ENCODE measurements at places on chromosomes 2 and 18.

DNA sequence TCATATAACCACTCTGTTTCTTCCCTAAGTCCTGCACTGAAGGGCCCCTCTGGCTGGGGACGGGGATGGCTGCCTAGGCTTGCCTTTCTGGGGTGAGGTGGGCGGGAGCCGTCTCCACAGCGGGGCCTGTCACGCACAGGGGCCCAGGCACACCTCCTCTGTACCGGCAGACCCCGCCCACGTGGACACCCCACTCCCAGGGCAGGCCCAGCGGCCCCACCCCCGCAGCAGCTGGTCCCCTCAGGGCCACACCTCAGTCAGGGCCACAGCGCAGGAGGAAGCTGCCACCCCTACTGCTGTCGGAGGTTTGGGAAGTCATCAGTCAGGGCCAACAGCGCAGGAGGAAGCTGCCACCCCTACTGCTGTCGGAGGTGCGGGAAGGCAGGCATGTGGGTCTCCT, 257.6 kb upstream of the RAB6C start:
- DNase-seq, result no peak

- no peak for DNase-seq
Measured at GRCh38 chr2:34602262-34602661, 1003.2 kb upstream of the FAM98A start.

- no peak for DNase-seq
Measured at GRCh38 chr18:77071711-77072292, 60.8 kb downstream of the MBP start.

GRCh38 chr18:6521803-6522418, 107.2 kb upstream of the L3MBTL4 start:
- no peak for DNase-seq

DNA sequence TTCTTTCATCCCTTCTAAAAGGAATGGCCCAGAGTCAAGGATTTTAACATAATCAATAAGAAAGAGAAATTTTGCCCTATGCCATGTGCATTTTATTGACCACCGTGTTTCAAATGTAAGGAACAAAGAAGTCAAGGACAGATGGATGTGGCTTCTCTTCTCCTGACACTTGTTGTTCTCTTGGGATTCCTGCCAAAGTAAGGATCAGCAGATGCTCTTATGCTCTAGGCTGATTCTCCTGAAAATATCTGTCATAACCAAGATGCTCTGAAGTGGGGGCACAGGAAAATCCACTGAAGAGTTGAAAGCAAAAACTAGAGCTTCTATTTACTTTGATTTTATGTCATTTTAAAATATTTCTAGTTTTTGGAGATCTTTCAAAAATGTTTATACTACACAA, 72.9 kb upstream of the SYT4 start:
- no peak for DNase-seq

GRCh38 chr2:28357948-28358667, 34.5 kb upstream of the FOSL2 start:
- no peak for DNase-seq

GRCh38 chr2:203446071-203446481, 89.0 kb downstream of the RAPH1 start:
- no peak for DNase-seq

GRCh38 chr2:85327160-85327821, 498 bp downstream of the TGOLN2 start:
- DNase-seq, result no peak

DNA sequence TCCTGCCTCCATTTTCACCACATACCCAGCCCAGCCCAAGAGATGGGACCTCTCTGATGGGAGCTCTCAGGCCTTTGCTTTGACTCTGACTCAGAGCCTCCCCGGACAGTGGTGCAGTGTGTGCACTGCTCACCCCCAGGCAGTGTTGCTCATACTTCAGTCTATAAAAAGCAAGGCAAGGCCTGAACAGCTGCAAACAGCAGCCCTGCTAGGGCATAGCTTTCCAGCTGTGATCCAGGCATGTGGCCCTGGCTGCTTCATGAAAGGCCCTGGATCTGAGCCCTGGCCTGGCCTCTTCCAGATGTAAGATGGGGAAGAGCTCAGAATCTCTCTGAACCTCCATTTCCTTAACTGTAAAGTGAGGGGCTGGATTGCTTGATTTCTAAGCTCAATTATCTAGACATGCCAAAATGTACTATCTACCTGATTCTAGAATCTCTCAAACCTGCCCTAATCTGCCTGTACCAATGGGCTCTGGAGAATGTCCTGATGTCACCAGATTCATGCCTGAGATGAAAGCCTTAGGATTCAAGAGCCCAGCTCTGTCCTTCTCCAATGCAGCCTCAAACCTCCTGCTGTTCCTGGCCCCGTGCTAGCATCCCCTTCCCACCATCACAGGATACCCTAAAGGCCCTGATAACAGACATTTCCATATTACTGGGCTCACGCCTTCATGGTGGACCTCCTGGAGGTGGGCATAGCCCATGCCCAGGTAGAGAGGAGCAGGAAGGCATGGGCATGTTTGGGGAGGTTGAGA, 206.9 kb downstream of the ARL4C start:
- DNase-seq, result no peak

DNA sequence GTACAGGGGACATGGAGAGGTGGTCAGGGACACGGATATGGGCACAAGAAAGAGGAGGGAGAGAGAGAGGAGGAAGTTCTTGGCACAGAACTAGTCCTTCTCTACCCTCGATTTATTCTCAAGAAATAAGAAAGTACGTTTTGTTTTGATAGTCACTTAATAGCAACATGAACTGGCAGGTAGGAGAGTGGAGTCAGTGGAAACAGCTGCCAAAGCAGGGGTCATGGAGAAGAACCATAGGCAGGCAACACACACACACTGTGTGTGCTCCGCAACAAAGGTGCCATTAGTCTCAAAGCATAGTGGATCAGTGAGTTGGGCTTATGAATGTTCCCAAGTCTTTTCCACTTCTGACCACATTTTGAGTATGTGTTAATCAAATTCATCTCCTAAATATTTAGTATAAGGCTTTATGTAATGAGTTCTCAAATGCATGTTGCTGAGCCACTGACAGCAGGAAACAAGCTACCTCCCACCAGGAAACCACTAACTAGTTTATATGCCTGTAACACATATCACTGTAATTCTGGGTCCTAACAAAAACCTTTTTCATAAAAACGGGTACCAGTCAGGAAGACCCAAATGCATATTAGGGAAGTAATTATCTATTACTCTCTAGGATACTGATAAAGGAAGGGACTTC, 41.1 kb downstream of the IWS1 start:
- no peak for DNase-seq

GRCh38 chr18:48027401-48027963, 97.0 kb upstream of the SMAD2 start:
- DNase-seq, result no peak

DNA sequence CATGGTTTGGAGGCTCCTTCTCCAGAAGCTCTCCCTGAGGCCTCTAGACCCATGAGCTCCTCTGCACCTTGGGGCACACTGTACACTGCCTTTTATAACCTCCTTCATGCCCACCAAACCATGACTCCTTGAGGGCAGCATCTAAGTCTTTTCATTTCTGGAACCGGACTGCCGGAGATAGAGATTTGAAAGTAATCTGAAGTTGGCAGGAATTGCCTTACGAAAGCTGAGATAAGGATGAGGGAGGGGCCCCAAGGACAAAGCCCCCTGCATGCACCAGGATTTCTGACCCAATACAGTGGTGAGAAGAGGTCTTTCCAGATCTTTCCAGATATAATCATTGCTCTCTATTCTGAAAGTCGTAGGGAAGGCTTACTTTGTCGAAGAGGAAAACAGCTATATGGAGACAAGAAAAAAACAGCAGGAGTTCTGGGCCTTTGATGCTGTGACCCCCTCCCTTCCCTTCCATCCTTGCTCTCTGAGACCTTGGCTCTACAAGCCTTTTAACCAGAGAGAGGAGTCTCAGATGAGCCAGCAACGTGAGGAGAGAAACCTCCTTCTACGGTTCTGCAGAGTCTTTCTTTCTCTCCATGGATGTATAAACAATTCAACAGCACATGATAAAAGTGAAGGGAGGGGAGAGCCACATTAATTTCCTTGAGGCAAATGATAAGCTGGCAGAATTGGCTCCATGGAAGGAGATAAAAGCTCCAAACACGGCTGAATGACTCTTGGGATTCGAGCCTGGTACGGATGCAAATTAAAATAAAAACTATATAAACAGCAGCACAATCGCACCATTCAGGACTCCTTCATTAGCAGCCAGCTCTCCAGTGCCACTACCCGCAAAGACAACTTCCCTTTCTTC, 88.0 kb upstream of the RTN4 start:
- no peak for DNase-seq

GRCh38 chr18:3547891-3548615, 98.1 kb downstream of the TGIF1 start:
- no peak for DNase-seq

DNA sequence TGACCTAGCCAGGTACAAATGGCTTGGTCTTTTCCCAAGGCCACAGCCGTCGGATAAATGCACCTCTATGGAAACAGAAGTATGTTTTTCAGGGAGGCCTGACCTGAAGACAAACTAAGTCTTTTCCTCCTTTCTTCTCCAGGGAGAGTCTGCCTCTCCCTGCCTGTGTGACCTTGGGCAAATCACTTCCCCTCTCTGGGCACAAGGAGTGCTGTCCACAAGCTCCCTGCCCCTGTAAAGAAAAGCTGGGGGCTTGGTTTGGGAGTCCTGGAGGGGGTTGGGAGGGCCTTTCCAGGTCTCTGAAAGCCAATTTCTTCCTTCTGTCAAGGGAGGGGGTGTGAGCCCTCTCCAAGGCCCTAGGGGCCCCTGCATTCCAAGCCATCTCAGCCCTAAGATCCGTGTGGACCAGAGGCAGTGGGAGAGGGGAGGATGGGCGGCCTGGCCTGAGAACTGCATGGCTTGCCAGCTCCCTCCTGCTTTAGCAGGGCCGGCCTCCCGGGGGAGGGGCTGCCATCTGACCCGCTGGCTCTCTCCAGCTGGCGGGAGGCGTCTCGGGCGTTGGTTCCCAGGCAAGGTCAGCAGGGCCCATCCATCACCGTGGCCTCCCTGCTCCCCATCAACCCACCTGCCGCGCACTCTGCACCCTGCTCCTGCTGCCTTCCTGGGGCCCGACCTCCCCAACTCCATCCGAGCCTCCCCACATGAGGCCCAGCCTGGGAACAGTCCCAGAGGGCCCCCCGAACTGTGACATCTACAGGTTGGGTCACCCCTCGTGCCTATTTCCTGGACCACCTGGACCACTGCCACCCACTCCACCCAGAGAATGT, 61.4 kb downstream of the SMAD7 start:
- DNase-seq, result no peak

DNA sequence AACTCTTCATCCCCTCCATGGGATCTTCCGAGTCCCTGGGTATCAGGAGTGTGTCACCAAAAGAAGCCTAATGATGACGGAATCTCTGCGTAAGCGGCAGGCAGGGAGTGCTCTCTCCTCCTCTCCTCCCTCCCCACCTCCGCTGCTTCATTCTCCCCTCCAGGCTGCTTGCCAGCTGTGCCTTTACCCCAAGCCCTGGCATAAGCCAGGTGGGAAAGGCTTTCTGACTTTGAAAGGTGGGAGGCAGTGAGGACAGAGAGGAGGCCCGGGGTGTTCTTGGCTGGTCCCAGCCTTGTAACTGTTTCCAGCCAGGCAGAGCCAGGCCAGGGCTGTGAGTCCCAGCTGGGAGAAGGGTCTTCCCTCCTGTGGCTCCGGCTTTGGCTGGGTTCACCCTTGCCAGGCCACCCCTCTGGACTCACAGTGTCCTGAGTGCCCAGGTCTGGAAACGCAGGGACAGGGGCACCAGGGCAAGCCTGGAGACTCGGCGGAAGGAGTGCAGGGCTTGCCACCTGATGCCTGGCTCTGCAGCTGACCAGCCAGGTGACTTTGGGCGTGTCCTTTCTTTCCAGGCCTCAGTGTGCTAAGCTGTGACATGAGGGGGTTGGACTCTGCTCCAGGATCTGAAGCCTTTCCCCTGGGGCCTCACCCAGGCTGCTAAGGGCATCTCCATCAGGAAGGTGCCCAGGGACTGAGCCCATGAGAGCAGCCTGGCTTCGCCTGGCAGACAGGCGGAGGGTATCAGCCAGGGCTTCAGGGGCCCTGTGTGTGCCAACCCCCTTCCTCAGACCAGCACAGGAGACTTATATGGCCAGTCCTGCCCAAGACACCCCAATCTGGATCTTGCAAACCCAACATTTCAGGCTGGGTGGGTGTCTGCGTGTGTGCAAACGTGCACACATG, 32.7 kb upstream of the HPCAL1 start:
- DNase-seq, result no peak

DNA sequence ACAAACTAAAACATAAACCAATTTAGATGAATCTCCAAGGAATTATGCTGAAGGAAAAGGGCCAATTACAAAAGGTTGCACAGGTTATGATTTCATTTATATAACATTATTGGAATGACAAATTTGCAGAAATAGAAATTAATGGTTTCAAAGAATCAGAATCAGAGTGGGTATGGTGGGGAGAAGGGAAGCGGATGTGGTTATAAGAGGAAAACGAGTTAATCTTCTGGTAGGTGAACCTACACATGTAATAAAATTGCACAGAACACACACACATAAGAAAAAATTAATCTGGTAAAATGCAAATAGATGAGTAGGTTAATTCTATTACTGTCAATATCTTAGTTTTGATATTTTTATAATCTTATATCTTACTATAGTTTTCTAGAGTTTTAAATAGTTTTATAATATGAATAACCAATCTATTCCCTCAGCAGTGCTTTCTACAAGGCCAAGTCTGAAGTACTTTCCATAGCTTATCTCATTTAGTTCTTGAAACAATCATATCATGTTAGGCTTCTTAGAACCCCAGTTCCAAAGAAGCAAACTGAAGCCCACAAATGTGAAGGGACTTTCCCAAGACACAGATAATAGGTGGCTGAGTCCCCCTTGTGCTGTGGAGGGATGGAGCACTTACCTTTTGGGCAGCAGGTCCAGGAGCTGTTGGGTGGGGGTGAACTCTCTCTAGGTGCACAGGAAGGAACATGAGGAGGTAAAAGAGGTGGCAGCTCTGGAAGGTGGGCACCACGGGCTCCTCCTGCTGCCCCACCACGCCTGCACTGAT, 31.5 kb downstream of the ZNF519 start:
- no peak for DNase-seq

GRCh38 chr18:79211844-79212243, 142.7 kb downstream of the ATP9B start:
- DNase-seq, result no peak

GRCh38 chr2:35891528-35891927, 464.1 kb upstream of the CRIM1 start:
- DNase-seq, result no peak

DNA sequence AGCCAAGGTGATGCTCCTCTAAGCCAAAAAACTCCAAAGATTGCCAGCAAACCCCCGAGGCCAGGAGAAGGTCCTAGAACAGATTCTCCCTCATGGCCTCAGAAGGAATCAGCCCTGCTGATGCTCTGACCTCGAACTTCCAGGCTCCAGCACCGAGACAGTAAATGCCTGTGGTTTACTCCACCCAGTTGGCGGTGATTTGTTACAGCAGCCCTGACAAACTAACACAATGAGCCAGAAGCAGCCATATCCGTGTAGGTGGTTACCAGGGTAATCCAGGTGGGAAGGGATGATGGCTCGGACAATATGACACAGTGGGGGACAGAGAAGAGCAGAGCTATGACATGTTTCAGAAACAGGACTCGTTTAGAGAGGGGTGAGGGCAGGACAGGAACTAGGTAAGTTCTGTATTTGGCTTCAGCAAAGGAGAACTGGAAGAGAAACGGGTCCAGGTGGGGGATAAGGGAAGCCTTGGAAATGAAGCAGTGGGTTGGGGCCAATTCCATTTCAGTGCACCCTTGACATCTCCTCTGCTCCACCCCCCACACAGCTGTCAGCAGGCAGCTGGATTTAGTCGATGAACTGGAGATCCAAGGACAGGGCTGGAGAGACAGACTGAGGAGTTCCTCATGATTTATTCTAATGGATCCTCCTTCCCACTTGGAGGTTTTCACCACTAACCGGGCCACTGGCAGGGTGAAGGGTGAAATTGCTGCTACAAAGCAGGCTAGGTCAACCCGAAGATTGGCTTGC, 179.7 kb upstream of the SH3BP4 start:
- DNase-seq, result no peak

Measured in vagina (tissue), 2 donors.